NCI-H526 (cell line): ENCODE measurements at places on chromosomes 7 and 10.

GRCh38 chr7:105249216-105249615 lies 139.5 kb downstream of the SRPK2 start:
- DNase-seq = no peak

- no peak for DNase-seq
Measured at GRCh38 chr7:32453341-32454011, 36.7 kb downstream of the LSM5 start.

DNA sequence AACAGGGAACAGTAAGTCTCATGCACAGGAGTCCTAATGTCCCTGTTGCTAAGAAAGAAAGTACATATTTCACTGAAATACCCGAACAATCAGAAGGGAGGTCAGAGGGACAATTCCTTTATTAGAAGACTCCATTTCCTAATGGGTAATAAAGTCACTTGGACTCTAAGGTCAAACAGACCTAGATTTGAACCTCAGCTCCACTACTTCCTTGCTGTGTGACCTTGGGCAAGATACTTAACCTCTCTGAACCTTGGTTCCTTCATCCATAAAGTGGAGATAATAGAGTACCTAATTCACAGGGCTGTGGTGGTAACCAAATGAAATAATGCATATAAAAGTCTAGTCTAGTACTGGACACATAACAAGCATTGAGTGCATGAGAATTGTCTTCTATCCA lies 29.2 kb upstream of the HABP2 start:
- DNase-seq = no peak

GRCh38 chr10:49632406-49633317 lies 18.8 kb downstream of the CHAT start:
- DNase-seq = no peak

- DNase-seq = no peak
Measured at GRCh38 chr7:21616091-21616490, 73.3 kb downstream of the DNAH11 start.

DNA sequence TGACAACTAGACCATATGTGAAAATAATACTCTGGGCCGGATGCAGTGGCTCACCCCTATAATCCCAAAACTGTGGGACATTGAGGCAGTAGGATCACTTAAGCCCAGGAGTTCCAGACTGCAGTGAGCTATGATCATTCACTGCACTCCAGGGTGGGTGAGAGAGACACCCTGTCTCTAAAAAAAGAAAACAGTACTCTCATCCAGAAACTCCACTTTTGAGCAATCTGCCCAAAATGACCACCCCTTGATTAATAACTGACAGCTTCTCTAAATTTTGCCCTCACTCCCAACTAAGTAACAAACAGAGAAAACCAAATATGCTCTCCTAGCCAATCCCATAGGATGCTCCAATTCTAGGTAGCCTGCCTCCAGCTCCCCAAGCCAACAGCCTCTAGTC lies 62.5 kb upstream of the AKR1E2 start:
- DNase-seq = no peak

DNA sequence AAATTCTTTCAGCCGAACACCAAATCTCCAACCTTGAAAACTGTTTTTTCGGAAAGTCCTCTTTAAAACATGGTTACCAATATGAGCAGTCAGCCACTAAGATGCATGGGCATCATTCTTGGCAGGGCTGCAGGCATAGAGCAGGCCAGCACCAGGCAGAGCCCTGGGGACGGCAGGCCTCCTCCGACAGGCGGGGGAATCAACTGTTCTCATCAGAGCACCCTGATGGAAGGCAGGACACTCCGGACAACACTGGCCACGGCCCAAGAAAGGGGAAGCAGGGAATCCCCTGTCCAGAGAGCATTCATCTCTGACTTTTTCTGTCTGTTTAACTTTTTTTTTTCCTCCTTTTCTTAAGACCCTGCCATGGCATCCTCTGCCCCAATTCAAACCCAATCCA lies 1.4 kb upstream of the NOS3 start:
- no peak for DNase-seq

- no peak for DNase-seq
Measured at GRCh38 chr10:70849582-70850016, 33.9 kb downstream of the SGPL1 start.

DNA sequence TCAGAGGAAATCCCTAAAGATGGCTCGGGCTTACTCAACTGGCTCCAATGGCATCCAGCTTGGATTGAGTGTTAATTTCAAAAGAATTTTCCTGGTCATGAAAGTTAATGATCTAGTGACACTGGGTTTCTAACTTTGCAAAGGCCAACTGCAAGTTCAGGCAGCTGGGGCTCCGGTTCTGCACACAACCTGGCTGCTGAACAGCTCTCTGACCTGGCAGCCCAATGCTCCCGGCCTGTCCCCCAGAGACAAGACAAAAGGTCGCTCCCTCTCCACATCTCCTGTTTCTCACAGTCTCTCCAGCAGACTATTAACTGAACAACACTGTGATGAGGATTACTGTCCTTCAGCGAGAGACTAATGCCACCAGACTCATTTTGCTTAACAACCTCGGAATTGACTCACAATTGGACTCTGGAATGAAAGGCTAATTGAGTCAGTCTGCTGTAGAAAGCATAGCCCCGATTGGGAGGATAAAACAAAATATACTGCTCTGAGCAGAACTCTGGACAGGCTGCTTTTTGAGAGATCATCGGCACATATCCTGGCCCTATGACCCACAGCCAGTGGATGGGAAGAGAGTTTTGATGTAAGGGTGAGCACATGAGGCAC lies 174.5 kb downstream of the GFRA1 start:
- DNase-seq = no peak

DNA sequence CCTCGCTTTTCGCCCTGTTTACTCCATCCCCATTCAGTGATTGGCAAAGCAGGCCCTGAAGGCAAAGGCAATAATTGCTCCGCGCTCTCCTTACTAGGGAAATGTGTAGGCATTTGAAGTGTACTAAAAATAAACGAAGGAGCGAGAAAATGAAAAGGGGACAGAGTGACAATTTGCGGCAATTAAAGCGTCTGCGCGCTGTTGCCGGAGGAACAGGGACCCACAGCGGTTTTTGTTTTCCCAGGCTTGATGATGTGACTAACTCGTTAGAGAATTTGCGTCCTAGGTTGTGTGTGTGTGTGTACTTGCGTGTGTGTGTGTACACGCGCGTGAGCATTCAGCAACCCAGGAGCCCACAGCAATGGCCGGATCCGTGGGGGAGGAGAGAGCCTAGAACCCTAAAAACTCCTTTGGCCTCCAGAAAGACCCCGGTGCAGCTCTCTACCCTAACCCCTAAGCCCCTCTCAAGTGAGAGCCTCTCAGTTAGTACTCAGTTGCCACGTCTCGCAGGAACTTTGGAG lies 7.8 kb upstream of the DLX6 start:
- DNase-seq = no peak

DNA sequence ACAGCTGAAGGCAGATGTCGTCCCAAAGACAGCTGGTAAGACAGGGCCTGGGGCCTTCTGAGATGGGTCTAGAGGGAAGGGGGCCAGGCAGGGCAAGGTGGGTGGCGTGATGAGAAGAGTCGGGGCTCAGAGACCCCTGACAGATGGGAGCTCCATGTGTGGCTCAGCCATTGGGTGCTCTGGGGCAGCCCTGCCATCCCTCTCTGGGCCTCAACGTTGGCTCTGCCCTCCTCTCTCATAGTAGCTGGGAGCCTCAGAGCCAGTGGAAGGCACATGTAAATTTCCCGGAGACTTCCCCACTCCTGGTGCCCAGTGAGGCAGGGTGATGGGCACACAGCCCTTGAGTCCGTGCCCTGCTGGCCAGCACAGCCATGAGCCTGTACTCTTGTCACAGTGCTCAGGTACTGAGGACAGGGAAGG lies 1.8 kb downstream of the PPIF start:
- DNase-seq = no peak

DNA sequence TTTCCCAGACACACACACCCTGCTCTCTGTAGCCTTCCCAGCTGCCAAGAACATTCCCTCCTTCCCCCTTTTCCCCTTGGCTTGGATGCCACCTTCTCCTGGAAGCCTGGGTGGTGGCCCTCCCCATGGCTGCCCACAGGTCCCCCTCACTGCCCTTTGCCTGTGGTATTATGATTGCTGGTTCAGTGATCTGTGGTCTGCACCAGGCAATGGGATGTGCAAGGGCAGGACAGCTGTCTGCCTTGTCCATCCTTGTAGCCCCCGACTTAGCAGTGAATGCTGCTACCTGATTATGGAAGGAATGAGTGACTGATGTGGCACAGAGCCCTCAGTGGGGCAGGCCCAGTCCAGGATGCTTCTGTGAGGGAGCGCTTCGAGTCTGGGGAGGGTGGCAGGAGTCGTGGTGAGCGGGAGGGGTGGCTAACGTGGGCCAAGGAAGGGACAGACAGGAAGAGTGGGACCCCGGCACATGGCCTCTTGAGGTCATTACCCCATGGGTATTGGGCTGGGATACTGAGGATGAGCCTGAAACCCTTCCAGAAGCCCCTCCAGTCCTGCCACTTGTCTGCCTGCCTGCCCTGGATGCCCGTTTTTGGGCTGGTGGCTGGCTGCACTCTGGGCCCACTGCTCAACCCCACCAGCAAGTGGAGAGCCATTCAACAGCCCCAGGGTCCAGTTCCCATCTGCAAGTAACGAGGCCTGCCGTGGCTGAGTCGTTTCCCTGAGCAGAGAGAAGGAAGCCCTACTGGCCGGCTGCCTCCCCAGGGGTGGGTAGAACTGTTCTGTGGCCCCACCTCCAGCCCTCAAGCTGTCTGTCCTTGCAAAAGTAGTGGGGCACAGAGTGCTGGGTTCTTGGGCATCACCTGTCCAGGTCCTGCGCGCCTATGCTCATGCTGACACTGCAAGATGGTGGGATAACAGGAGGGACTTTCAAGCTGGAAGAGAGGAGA lies 8.8 kb downstream of the CHST3 start:
- DNase-seq = no peak

DNA sequence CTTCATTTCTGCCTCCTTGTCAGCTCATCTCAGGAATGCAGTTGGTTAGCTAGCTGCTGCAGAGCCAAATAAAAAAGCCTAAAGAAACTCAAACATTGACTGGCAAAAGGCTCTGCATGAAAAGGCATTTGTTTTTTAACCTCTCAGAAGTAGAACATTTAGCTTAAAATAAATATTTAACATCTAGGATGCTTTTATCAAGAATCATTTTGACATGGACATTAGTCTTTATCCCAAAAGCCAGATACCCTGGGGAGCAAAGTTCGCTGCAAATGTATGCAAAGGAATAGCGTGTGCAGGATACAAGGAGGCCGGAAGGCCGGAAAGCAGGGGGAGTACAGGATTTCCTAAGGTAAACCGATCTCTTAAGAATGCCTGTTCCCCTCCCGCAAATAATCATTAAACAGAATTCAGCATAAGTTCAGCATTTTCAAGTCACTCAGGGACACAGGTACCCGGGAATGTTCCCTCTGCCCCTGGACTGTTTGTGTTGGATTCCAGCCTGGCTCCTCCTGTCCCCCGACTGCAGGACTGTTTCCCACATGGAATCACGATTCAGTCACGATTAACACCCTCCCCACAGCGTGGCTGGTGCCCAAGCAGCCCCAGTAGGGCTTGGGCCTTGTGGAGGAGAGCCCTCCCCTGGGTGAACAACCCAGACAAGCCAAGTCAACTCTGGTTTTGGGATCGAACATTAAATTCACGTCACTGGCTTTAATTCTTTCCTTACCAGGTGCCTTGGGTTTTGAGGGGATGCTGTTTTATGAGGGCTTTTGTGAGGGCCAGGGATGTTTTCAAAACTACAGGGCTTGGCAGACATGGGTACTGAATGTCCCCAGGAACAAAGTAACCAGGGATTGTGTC lies 97.8 kb downstream of the HIPK2 start:
- DNase-seq = no peak

DNA sequence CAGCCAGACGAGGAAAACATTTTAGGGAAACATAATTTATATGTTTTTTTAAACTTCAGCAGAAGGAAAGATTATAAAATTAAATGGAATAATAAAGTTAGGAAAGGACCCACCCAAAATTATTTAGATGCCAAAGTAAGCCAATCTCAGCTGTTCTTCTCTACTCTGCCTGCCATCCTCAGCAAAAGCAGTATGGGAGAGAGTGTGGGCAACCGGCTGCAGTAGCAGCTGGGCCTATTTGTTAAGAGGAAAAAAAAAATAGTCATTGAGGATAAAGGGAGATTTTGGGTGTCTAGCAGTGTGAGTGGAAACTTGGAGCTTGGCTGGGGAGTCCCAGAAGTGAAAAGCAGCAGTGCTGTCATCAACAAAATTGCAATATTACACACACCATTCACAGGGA lies 15.4 kb downstream of the SEMA3E start:
- no peak for DNase-seq

DNA sequence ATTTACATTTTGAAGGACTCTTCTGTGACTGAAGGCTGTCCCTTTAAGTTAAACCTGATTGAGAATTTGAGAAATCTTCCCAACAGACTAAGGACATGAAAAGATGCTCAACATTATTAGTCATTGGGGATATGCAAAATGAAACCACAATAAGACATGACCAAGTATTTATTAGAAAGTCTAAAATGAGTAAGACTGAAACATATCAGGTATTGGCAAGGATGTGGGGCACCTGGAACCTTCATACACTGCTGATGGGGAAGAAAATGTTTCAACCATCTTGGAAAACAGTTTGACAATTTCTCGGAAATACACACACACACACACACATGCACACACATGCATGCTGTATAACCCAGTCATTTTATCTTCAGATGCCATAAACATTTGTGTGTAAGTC lies 132.1 kb upstream of the CDK6 start:
- DNase-seq = no peak

- no peak for DNase-seq
Measured at GRCh38 chr10:53430127-53430891, 657.7 kb upstream of the MBL2 start.

DNA sequence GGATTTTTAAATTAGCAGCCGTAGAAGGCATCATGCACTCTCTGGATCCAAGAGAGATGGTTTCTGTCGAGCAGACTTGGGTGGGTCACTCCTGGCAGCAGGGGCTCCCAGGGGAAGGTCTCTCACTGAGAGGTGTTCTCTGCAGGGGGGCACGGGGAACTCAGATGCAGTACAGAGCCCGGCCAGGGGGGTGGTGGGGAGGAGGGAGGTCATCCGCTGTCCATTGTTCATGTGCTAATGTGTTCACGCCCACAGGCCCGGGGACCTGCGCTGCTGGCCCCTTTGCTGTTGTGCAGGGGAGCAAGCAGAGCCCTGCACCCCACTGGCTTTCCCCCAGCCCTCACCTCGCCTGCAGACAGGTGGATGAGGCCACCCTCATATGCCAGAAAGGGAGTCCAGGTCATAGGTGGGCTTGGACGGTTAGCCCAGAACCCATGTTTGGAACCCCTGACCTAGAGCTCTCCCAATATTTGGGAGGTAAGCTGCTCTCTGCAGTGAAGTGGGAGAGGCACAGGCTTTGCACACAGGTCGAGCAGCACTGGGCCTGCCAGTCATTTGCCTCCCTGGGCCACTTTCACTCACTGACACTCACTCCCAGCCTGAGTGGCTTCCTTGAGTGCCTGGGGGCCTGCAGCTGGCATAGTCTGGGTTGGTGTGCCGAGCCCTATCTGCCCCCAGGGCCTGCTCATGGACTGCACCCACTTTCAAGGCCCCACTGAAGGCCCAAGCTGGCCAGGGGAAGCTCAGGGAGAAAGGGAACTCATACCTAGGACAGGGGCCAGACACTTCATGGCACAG lies 12.6 kb upstream of the TBRG4 start:
- no peak for DNase-seq

GRCh38 chr10:133131734-133132472 lies 28.1 kb upstream of the KNDC1 start:
- DNase-seq = no peak

GRCh38 chr10:19043431-19043830 lies 5.2 kb upstream of the MALRD1 start:
- DNase-seq = no peak
